ENCODE measurements at places on chromosomes 13 and 19.

GRCh38 chr13:24348385-24348784 lies 39.0 kb downstream of the C1QTNF9 start:
- DNase-seq, result no peak

GRCh38 chr13:28376604-28377003 lies 118.3 kb downstream of the FLT1 start:
- DNase-seq, result no peak

GRCh38 chr19:43623889-43624670 lies 4.7 kb upstream of the ZNF428 start:
- DNase-seq, result no peak

GRCh38 chr19:18562086-18562485 lies 4.4 kb downstream of the KXD1 start:
- DNase-seq, result no peak

- DNase-seq, result no peak
Observed at GRCh38 chr19:19823916-19824315, 2.4 kb upstream of the ZNF506 start.

GRCh38 chr13:113813749-113814434 lies 50.0 kb downstream of the GAS6 start:
- DNase-seq, result no peak
